ENCODE measurements at places on chromosomes 6 and 20.

- DNase-seq = no peak
Observed at GRCh38 chr6:98686008-98686601, 148.3 kb upstream of the POU3F2 start.

GRCh38 chr6:14612016-14612980, 494.7 kb downstream of the CD83 start:
- DNase-seq = no peak

DNA sequence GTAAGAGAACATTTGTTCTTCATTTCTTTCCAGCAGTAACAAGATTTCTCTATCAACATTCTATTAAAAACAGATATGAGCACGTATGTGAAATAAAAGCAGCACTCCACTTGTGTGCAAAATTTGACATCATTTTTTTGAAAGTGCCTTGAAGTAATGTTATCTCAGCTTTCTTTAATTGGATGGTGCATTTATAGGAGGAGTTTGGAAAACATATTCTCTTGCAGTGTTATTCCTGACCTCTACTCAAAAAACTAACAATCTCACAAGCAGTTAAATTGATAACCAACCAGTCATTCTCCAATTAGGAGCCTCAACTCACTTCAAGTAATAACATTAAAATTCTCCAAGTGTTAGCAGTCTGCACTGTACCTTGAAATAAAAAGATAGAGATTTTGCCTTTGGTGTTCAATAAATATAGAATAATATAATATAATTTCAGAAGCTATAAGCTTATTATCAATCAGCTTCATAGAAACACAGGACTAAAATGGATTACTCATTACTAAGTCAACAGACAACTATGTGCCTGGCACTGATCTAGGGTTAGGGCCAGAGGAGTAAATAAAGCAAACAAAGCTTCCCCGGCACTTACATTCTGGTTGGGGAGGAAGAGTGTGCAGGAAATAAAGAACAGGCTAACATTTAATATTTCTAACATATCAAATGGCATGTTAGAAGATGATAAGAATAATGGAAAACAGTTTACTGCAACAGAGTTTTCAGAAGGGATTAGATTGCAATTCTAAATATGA, 149.0 kb upstream of the SGK1 start:
- DNase-seq = no peak

GRCh38 chr6:166864333-166864732, 92.0 kb downstream of the RNASET2 start:
- no peak for DNase-seq

DNA sequence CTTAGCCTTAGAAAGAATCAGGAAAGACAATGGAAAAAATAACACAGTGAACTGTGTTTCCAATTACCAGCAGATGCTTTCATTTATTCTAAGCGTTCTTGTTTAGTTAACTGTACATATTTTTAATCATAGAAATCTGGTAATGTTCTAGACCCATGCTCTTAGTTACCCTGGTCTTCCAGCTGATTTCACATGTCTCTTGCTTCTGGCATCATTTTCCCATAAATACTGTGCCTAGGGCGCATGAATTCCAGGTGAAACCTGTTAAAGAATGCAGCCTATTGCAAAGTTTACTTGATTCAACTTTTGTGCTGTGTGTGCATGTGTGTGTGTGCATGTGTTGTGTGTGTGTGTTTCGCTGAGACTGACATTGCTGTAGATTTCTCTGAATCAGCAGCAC, 178.6 kb downstream of the PDE7B start:
- no peak for DNase-seq

GRCh38 chr6:10098756-10099528, 315.9 kb downstream of the TFAP2A start:
- DNase-seq = peak; percentile 88

DNA sequence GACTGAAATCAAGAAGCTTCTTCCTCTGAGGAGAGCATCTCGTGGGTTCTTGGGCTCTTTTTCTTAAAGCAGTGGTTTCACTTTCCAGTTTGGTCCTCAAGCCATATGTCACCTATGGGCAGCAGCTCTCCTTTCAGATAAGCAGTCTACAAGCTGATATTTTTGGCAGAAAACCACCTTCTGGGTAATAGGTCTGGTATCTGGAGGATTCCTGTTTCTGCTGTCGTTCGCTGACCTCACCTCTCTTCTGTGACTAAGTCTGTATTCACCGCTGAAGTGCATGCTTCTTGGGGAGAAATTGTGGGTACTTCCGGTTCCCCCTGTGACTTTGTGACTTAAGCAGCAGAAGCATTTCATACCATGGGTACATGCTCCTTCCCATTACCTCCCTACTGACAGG, 193.6 kb downstream of the EDN1 start:
- DNase-seq = no peak

DNA sequence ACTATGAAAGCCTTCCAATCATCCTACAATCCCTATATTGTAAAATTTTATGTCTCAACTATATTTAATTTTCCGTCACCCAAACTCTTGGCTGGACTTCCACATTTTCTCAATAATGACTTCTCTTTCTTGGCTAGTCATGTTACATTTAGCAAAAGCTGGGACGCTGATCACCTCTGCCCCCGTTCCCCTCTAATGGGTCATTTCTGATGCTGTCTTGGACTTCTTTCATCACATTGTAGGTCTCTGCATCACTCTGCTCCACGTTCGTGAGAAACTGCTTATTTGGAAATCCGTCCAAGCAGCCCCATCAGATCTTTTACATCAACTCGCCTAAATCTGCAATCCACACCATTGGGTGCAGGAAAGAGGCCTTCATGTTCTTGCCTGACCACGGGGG, 203.8 kb downstream of the MYLK4 start:
- no peak for DNase-seq

DNA sequence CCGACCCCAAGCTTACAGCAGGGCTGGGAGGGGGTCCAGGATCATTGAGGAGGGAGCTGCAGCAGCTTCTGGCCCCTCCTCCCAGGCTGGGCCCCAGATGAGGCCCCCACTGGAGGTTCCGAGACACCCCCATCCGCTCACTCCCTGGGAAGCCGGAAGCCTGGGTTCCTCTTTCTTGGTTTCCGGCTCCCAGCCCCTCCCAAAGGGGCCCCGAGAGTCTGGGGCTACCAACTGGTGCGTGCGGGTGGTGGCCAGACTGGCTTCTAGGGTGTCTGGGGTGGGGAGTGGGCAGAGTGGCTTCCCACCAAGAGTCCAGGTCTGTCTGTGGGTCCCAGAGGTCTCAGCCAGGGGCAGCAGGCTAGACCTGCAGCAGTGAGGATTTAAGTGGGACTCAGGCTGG, 2.2 kb downstream of the RGS19 start:
- no peak for DNase-seq

GRCh38 chr6:300494-301198, 8.4 kb downstream of the DUSP22 start:
- DNase-seq = no peak

- no peak for DNase-seq
Observed at GRCh38 chr20:1323830-1324597, 4.9 kb downstream of the SDCBP2 start.

GRCh38 chr20:40291493-40292135, 397.4 kb downstream of the MAFB start:
- no peak for DNase-seq

- DNase-seq = no peak
Observed at GRCh38 chr6:143405373-143406154, 44.9 kb downstream of the ADAT2 start.

GRCh38 chr6:14326774-14327173, 209.2 kb downstream of the CD83 start:
- no peak for DNase-seq

GRCh38 chr20:23142162-23143050, 56.3 kb upstream of the CD93 start:
- DNase-seq = no peak

DNA sequence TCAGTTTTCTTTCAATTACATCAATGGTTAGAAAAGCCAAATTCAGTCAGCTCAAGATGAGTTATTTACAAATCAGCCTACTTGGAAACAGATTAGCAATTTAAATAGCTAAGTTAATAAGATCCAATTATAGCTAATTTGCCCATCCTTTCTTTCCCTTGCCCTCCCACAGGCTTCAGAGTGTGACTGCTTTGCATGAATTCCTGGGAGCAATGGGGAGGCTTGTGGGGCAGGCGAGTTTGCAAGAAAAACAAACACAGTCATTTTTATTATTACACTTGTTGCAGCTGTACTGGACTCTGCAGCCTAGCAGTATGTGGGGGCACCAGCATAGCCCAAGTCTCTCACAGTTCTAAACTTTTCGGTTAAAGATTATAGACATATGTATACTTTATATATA, 219.0 kb downstream of the NKAIN2 start:
- DNase-seq = peak; percentile 69

DNA sequence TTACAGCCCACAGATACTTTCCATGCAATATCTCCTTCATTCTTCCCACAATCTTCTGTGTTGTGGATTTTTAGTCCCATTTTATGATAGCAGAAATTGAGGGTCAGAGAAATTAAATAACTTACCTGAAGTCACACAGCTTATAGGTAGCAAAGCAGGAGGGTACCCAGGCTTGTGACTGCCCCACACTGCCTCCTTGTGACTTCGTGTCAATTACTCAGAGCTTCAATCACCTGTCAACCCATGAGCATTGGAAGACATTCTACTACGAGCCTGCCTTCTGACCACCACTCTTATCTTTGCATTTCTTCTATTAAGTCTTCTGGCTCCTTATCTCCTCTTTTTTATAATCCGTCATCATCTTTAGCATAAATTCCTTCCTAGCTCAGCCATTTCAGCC, 71.6 kb upstream of the NRSN1 start:
- no peak for DNase-seq

DNA sequence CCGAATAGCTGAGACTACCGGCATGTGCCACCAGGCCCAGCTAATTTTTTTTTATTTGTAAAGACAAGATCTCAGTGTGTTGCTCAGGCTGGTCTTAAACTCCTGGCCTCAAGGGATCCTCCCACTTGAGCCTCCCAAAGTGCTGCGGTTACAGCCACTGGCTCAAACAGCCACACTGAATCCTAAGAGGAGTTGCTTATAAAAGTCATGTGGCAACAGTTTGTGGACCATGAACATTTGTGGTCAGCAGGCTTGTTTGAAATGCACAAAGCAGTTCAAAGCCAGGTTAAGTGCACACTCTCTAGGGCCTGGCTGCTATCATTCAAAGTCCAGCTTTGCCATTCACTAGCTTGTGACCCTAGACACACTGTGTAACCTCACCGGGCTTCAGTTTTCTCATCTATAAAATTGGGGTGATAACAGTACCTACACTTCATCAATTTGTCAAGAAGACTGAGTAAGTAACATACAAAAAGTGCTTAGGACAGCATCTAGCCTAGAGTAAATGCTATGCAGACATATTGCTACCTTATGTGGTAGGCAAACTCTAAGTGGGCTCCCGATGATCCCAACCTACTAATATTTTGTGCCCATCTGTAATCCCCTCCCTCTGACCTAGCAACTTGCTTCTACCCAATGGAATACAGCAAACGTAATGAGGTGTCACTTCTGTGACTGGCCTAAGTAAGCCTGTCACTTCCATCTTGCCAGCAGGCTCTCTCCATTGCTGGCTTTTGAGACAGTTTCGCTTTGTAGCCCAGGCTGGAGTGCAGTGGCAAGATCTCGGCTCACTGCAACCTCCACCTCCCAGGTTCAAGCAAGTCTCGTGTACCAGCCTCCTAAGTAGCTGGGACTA, 122.9 kb downstream of the ZMYND8 start:
- DNase-seq = no peak

DNA sequence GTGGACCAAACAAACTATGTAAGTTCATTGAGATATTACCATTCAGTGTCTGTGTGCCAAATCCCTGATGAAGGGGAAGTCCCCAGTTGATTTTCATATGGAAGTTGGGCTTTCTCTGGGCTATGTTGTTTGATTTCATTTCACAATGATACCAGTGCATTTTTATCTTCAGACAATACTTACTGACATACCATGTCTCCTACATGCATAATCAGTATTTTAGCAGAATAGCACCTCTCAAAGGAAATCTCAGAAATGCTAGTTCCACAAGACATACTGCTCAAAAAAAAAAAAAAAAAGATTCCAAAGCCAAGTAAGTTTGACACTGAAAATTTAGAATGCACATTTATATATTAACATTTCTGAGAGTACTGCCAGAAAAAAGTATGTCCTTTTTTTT, 168.8 kb upstream of the RNF217 start:
- DNase-seq = no peak

- no peak for DNase-seq
Observed at GRCh38 chr6:2857580-2858337, 16.1 kb upstream of the SERPINB1 start.

DNA sequence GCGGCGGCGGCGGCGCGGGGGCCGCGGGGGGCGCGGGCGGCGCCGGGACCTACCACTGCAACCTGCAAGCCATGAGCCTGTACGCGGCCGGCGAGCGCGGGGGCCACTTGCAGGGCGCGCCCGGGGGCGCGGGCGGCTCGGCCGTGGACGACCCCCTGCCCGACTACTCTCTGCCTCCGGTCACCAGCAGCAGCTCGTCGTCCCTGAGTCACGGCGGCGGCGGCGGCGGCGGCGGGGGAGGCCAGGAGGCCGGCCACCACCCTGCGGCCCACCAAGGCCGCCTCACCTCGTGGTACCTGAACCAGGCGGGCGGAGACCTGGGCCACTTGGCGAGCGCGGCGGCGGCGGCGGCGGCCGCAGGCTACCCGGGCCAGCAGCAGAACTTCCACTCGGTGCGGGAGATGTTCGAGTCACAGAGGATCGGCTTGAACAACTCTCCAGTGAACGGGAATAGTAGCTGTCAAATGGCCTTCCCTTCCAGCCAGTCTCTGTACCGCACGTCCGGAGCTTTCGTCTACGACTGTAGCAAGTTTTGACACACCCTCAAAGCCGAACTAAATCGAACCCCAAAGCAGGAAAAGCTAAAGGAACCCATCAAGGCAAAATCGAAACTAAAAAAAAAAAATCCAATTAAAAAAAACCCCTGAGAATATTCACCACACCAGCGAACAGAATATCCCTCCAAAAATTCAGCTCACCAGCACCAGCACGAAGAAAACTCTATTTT, 2.0 kb downstream of the FOXC1 start:
- peak; percentile 41 for DNase-seq

DNA sequence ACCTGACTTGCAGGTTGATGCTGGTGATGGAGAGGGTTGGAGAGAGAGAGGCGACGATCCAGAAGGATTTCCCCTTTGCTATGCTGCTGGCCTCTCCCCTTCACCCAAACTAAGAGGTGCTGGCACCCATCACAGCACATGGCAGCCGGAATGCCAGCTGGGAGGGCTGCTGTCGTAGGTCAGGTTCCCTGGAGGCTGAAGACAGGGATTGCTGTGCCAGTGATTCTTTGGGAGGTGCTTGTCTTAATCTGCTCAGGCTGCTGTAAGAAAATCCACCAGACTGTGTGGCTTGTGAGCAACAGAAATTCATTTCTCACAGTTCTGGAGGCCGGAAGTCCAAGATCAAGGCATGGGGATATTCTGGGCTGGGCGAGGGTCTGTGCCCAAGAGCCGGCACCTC, 4.4 kb upstream of the ARFGAP1 start:
- DNase-seq = no peak

GRCh38 chr20:25032478-25033264, 25.3 kb downstream of the ACSS1 start:
- no peak for DNase-seq

Measured in NCI-H748 treated with DMSO at 0.1 percent for 48 hours (cell line).